ENCODE measurements at places on chromosomes 5 and 9. TPM values are rescaled to one million over a fixed set of nuclear protein-coding genes. Genes with fewer than 3 reads are reported as not detected.

DNA sequence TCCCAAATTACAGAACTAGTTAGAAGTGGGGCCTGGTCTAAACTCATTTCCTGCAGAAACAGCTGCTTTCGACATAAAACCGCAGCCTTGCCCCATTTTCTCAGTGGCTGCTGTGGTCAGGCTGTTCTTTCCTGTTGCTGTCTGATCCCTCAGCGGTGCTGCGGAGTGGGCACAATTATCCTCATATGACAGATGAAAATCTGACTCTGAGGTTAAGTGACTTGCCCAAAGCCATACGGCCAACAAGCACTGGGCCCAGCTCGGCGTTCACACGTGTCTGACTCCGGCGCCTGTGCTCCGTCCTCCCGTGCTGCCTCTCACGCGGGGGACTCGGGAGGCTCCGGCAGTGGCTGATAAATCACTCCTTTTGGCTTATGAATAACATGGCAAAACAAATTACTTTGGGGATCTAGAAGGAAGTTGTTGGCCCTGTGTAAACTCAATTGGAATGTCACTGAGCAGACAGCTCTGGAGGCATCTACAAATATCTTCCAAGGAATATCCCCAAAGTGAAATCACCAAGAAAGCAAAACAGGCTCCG lies 142.6 kb upstream of the LMX1B start:
- no peak for DNase-seq

DNA sequence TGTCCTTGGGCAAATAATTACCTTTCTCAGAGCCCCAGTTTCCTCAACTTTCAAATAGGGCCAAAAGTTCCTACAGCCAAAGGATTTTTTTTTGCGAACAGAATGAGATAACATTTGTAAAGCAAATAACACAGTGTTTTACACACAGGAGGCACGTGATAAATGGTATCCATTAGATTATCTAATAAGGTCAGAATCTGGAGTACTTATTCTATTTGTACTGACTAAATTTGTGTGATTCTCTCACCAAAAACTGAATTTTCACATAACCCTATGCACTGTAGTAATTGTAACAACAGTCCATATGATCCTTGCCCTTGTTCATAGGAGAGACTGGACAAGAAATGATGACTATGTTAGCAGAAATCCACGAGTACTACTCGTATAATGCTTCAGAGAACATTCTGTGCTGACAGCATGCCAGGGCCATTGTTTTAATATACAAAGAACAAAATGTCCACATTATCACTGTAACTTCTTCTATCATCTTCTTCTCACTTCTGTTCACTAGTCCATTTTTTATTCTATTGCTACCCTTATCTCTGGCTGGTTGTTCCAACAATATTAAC lies 13.9 kb upstream of the FEM1C start:
- no peak for DNase-seq

- DNase-seq = no peak
These were observed 703.1 kb upstream of the ARRDC3 start for GRCh38 chr5:92086059-92086811.

Gene TMEM215
- total RNA-seq = not detected

Gene TRMO
- total RNA-seq = 16.1 TPM

Gene FAM53C
- total RNA-seq = 37.5 TPM

- DNase-seq = no peak
These were observed 14.1 kb downstream of the NDUFA8 start for GRCh38 chr9:122145592-122145863.

DNA sequence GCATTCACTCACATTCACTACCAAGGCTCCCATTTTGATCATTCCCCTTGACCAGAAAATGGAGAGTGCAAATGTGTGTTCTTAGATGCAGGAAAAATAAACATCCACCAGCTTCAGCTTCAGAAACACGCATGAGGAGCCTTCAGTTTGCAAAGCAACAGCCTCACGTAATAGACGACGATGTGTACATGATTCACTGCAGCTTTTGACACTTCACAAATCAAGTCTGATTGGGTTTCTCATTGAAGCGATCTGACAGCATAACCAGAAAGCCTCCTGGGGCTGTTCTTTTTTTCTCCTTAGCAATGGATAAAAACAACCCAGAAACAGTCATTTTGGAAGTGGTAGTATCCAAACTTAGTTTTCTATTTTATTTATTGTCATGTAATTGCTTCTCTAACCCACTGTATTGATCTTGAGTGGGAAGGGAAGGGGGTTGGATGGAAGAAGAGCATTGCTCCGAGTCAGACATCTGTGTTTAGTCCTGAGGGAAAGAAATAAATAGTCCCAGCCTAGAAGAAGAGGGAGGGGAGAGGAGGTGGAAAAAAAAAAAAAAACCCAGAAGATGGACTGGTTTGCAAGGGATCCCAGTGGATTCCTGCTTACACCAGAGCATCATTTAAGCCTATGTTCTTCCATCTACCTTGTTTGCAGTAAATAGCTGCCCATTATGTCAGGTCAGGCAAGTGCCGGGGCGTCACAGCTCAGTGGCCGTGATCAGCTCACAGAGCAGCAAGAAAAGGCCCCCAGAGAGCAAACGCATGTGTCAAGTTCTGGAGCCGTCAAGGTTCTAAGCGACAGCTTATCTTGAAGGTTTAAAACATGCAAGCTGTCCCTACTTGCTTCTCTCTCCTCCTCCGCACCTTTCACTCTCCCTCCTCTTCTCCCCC lies 190.2 kb upstream of the SNX2 start:
- DNase-seq = no peak

GRCh38 chr9:86876621-86877196 lies 70.6 kb downstream of the GAS1 start:
- DNase-seq = no peak

DNA sequence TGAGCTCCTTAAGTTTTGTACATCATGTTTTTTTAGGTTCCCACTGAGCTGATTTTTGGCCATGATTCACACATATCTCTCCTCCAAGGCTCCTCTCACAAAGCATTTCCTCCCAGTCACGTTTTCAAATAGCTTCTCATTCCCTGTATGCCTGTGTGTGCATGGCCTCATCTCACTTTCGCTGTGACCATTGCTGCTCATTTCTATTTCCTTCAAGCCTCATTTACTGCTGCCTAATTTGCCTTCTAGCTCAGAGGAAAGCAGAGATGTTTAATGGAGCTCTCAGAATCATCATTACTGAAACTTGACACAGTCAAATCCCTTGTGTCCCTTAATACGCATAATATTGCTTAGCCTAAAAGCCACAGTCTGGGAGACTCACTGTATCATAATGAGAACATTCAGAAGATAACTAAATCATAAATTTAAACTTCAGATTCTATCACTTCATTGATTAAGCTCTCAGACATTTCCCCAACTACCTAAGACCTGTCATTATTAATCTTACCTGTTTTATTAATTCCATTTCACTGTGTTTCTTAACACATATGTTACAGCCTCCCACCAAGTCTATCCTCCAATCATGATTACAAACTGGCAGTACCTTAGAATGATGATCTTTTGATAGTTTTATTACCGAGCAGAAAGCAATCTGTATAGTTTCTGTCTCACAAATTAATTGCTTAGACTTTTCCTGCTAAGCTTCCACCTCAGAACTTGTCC lies 278.3 kb upstream of the PTGER4 start:
- no peak for DNase-seq

GRCh38 chr9:121801579-121801978 lies 150.1 kb downstream of the DAB2IP start:
- DNase-seq = no peak

Measured in HT-29 (cell line).